ENCODE measurements at places on chromosomes 7 and 10. TPM values are rescaled to one million over a fixed set of nuclear protein-coding genes. Genes with fewer than 3 reads are reported as not detected.
A peak's percentile ranks its signal among the peaks of the same experiment; 100 is the strongest.

RSBN1L gene
- 14.1 TPM for total RNA-seq

YAE1 gene
- total RNA-seq, result 20.9 TPM

NSUN6 gene
- total RNA-seq, result 29.0 TPM

PITX3 gene
- not detected for total RNA-seq

TAS2R3 gene
- 1.0 TPM for total RNA-seq

DOCK1 gene
- not detected for total RNA-seq

RNF133 gene
- not detected for total RNA-seq

DNA sequence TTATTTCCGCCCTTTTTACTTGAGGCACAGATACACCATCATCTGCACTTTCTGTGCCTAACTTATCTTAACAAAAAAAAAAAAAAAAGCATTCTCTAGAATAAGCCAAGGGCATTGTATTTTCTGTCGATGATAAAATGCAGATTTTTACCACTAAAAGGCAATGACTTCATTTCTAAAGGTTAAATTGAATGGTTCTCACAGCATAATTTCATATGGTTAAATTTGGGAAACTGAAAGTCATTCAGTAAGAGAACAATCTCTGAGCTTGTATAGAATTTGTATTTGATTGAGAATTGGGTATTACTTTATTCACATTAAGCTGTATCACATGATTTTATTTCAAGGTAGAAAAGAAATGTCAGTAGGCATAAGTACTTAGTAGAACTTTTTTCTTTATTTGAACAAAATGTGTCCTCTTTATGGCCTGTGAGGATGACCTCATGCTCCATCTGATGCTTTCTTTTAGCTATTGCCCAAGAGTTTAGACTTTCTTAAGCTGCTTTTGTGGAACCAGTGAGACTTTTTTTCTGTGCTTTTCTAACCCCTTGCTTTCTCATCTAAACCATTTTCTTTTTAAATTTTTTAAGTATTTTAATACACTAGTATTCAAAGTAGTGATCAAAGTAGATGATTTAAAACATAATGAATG is 110.3 kb downstream of the LRRC4 start:
- DNase-seq, result no peak

- DNase-seq, result no peak
These were observed 229.9 kb downstream of the KIAA1217 start for GRCh38 chr10:24438800-24439199.

GRCh38 chr10:86234541-86235270 is 131.9 kb downstream of the GRID1 start:
- DNase-seq, result no peak

DNA sequence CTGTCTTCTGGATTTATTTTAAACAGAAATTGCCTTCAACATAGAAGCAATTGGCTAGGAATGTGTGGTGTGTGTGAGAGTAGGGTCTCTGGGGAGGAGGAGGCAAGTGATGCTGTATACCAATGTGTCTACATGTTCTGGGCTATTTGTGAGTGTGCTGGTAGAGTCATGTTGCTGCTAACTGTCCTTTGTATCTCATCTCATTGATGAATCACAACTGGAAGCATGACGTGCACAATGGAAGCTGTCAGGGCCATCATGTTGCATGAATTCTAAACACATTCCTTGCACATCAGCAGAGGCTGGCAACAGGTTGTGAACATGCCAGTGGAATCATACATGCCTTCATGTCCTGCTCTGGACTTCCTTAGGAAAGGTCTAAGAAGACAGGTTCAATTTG is 199.7 kb downstream of the BMPER start:
- DNase-seq, result no peak

- no peak for DNase-seq
These were observed at the start of gene UNCX for GRCh38 chr7:1232623-1233332. Gene UNCX, plus strand, starts transcription at chr7:1232872. Its CDS starts 146 bp downstream, at chr7:1233018.

DNA sequence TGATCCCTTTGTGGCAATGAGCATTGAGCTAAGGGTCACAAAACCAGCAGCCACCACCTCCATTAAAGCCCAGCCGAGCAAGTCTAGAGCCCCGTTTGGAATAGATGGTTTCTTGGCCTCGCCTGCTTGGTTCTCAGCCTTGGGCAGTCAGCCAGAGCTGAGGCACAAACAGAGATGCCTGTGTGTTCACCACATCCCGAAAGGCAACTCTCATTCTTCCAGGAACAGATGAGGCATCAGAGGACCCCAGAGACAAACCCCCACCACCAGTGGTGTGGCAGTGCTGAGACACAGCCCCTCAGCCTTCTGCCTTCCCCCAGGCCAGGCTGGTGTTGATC is 203.3 kb upstream of the ZMIZ1 start:
- DNase-seq, result no peak

- no peak for DNase-seq
These were observed 102.4 kb upstream of the SVIL start for GRCh38 chr10:29737074-29737593.

GRCh38 chr7:37732253-37732652 is 48.7 kb downstream of the GPR141 start:
- peak; percentile 80 for DNase-seq
